ENCODE measurements at places on chromosomes 4 and X.
A peak's percentile ranks its signal among the peaks of the same experiment; 100 is the strongest.

DNA sequence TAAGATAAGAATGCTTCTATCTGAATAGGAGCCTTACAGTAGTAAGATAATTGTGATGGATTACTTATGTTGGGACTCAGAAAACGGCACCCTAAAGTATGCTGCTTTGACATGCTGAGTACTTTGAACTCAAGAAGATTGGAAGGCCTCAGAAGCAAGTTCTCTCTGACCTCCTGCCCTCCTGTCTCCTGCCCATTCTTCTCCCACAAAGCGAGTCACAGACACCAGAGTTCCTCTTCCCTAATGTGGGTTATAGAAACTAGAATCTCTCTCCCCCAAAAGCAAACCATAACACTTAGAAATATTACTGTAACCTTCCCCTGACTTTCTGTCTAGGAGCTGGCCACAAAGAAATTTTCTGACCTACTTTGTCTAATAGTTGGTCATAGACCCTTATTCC lies 76.5 kb downstream of the DDIT4L start:
- DNase-seq = no peak

- DNase-seq = no peak
Observed at GRCh38 chrX:139332441-139332840, 198.1 kb upstream of the F9 start.

DNA sequence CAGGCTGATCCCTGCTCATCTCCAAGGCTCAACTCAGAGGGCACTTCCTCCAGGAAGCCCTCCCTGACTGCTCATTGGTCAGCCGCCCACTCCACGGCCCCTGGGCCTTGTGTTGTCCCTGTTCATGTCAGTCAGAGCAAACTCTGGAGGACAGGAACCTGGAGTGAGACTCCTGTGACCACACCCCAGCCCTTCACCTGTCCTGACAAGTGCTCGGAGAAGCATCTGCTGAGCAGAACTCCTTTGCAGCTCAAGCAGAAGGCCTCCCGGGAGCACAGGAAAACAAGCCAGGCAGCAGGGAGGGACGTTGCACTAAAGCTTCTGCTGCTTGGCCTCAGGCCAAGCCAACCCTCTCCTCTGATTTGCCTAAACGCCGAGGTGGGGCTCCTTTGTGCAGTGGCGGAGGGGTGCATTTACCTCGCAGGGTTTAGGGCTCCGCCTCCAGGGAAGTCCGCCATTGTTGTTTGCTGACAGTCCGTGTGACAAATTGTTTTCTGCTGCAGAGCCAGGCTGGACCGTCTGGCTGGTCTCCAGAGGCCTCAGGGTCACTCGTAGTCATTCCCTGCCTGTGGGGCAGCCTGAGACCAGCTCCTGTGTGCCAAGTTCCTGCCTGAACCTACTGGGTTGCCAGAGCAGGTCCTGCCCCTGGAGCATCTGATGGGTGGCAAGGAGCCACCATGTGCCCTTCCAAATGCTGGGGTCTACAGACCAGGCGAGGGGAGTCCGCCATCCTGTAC lies 61.8 kb downstream of the C4orf50 start:
- DNase-seq = peak; percentile 24

DNA sequence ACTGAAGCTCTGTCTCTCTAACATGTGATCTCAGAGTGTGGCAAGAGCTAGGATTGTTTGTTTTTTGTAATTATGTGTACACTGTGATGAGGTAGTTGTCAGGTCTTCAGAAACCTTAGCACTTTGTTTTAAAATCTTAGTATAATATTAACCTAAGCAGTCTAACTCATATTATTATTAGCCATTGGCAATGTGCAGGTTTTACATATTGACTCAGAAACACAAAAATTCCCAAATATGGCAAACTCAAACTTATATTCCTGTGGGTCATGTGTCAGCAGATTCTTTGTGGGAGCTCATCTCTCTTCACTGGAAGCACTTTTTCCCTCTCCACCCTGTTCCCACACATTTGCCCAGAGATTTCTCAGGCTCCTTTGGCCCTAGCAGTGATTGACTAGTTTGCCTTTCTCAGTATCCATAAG lies 8.2 kb upstream of the PWWP3B start:
- DNase-seq = no peak

GRCh38 chr4:73193155-73193554 lies 65.4 kb downstream of the ANKRD17 start:
- no peak for DNase-seq

DNA sequence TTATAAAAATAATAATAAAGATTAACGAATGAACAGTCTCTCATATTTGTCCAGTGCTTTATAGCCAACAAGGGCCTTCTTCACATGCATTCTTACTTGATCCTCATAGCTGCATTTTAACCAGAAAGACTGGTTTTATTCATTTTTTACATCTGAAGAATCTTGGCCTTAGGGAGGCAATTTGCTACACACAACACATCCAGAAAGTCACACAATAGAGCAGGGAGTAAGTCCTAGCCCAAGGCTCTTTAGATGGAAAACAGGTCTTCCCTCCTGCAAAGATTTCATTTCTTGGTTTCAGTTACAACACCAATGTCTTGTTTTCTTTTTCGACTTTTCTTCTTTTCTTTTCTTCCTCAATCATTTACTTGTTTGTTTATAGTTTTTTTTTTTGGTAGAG lies 13.0 kb upstream of the C1GALT1C1 start:
- no peak for DNase-seq

DNA sequence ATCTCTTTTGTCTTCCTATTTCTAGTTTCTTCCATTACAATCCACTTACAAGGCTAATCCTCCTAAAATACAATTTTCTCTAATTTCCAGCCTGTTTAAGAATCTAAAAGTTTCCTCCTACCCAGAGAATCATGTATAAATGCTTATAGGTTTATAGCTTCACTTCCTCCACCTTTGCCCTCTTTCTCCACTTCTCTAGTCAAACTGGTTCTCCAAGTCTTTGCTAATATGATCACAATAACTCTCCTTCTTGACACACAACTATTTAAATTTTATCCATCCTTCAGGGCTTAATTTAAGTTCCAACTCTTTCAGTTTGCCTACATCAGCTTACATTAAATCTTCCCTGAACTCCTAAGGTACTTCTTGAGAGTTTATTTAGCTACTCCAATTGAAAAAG lies 69.2 kb downstream of the RPS6KA6 start:
- DNase-seq = no peak

DNA sequence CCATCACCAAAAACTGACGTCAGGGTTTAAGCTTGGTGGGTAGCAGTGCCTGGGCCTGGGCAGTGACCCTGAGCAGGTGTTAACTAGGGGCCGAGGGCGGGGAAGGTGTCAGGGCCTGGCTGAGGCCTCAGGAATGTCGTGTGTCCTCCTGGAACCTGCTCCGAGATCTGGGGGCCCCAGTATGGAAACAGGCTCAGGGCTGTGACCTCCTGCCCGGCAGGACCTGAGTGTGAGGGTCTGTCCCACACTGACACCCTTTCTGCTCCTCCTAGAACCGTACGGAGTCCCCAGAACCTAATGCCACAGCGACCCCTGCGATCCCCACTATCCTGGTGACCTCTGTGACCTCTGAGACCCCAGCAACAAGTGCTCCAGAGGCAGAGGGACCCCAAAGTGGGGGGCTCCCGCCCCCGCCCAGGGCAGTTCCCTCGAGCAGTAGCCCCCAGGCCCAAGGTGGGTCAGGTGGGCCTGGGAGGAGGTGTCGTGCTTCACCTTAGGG lies 741 bp downstream of the HGFAC start:
- no peak for DNase-seq

- DNase-seq = peak; percentile 48
Observed at GRCh38 chrX:106917830-106918500, 2.2 kb upstream of the CLDN2 start.

GRCh38 chr4:1396806-1397455 lies 9.3 kb downstream of the NKX1-1 start:
- DNase-seq = no peak

GRCh38 chrX:119695535-119696050 lies 2.6 kb upstream of the SEPTIN6 start:
- DNase-seq = no peak

DNA sequence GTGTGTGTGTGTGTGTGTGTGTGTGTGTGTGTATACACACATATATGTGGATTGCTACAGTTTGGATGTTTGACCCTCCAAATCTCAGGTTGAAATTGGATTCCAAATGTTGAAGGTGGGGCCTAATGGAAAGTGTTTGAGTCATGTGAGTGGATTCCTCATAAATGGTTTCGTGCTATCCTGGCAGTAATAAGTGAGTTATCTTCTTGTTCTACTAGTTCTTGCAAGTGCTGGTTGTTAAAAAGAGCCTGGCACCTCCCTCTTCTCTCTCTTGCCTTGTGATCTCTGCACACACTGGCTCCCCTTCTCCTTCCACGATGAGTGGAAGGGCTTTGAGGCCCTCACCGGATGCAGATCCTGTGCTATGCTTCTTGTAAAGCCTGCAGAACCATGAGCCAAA lies 344.1 kb downstream of the SH2D1A start:
- DNase-seq = no peak

DNA sequence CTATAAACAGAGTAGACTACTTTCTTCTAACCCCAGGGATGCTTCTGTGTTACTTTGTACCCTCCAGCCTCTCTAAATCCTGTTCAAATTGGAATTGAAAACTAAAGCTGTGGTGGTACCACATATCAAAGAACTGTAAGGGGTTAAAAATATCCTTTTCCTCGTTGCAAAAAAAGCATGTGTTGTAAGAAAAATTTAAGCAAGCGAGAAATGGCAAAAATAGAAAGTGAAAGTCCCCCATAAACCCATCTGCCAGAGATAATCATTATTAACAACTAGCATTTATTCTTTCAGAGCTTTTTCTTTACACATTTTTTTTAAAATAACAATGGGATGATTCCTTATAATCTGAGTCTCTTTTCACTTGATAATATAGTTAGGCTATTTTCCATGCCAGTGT lies 40.6 kb downstream of the TMEM164 start:
- DNase-seq = no peak

DNA sequence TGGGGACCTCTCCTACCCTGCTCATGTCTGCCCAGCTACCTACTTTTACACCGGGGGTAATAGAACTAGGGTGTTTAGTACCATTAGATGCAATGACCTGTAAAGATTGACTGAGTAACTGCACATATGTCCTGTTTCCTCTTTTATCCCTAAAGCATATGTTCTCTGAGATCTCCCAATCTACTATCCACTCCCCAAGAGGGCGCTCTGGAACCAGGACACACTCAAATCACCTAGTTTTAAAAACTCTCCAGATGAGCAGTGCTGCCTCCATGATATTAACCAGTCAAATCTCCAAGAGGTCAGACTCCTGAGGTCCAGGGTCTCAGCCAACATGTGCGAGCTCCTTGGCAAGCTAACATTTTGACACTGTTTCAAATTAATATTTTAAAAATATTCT lies 87.0 kb upstream of the TSPAN5 start:
- no peak for DNase-seq

- DNase-seq = no peak
Observed at GRCh38 chr4:69858690-69859089, 1.3 kb downstream of the SULT1E1 start.

DNA sequence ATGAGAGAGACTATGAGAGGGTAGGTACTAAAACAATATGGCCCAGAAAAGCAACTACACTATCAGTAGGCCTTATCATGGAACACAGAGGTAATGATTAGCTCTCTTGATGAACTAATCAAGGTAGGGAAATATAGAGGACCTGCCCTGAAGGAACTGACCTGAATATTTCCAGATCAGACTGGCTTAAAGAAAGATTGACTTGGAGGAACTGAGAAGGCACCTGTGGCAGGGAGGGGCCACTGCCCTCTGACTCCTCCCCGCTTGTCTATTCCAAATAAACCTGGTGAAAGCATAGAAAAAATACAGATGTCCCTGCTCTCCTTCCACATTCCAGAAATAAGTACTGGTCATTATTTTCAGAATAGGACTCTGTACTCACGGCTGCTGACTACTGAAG lies 5.5 kb downstream of the RPS6KA6 start:
- no peak for DNase-seq

GRCh38 chrX:66672106-66672505 lies 33.2 kb upstream of the EDA2R start:
- DNase-seq = no peak

DNA sequence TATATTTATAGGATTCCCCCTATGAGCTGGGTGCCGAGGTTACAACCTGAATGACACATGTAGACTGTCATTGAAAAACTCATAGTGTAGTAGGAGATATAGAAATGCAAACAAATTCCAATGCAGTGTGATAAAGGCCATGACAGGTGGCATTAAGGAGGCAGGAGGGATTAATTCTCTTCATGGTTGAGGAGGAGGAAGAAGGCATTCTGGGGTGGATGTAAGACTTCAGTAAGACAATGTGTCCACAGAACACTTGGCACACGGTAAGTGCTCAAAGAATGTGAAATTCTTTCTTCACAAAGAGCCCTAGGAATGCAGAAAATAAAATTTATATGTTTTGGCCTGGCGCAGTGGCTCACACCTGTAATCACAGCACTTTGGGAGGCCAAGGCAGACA lies 136.5 kb downstream of the RBM47 start:
- DNase-seq = no peak

GRCh38 chr4:124025428-124025827 lies 628.8 kb downstream of the SPRY1 start:
- no peak for DNase-seq

- DNase-seq = no peak
Observed at GRCh38 chrX:29066516-29066915, 479.3 kb downstream of the IL1RAPL1 start.

DNA sequence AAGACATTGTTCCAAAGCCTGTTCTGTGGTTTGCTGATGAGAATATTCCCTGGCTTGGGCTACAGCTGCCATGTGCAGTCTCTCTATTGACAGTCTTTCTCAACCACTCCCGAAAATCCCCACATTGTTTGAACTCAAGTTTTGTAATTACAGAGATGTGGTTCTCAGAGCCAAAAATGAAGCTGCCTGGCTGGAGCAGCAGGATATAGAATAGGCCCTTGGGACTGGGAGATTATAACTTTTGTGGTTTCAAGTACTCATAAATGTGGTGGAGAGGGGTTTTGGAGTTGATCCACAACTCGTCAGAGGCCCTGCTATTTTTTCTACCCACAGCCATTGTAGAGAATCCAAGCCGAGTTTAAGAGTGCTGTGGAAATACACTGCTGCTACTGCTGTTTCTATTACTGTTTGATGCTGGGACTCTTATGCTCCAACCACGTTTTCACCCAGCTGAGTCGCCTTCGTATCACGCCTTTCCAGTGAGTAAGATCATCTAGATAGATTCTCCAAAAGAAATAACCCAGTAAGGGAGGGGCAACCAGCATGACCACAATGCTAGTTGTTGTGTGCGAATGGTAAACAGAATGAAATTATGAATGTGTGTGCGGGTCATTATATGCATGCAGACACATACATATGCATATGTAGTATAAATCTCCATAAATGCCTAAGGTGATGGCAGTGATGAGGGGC lies 57.1 kb upstream of the ATXN3L start:
- peak; percentile 40 for DNase-seq

DNA sequence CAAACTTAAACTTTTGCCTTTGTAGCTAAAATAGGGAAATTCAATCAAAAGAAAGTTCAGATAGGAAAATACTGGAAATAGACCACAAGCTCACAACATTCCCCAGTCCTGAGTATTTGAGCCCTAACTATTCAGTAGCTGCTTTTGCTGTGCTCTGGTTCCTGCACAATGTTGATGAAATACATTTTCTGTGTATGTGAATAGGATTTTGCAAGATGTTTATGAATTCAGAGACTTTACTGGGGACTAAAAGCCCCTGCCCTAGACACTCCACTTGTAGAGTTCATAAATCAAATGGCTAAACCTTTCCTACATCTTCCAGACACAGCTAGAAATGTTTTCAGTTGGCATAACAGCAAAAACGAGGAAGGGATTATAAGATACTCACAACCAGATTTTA lies 105.9 kb downstream of the FBXO8 start:
- no peak for DNase-seq

GRCh38 chr4:61200916-61201526 lies 895 bp downstream of the ADGRL3 start:
- DNase-seq = no peak

GRCh38 chr4:26044524-26044923 lies 130.5 kb downstream of the SMIM20 start:
- no peak for DNase-seq
